ENCODE measurements at places on chromosomes 7 and 10. TPM values are rescaled to one million over a fixed set of nuclear protein-coding genes. Genes with fewer than 3 reads are reported as not detected.

Gene HOXA7
- not detected for total RNA-seq

Gene OSBPL3
- total RNA-seq = 43.0 TPM

Gene DRGX
- total RNA-seq = not detected

Gene FOXI2
- not detected for total RNA-seq

- DNase-seq = no peak
- no peaks in the 10 kb centered on the region for H3K4me1 ChIP-seq
- H3K27me3 ChIP-seq = peaks cover 3% of the 10 kb centered on the region
- no peaks in the 10 kb centered on the region for H3K36me3 ChIP-seq
- no peak overlapping the region for H3K27ac ChIP-seq
- H3K4me3 ChIP-seq = no peak overlapping the region
Measured at GRCh38 chr10:5518143-5518542, 6.6 kb upstream of the CALML3 start.

GRCh38 chr10:117894339-117894738 is 152.4 kb downstream of the RAB11FIP2 start:
- no peak overlapping the region for H3K4me3 ChIP-seq
- peaks cover 3% of the 10 kb centered on the region for H3K27me3 ChIP-seq
- no peak overlapping the region for H3K27ac ChIP-seq
- no peak for DNase-seq

DNA sequence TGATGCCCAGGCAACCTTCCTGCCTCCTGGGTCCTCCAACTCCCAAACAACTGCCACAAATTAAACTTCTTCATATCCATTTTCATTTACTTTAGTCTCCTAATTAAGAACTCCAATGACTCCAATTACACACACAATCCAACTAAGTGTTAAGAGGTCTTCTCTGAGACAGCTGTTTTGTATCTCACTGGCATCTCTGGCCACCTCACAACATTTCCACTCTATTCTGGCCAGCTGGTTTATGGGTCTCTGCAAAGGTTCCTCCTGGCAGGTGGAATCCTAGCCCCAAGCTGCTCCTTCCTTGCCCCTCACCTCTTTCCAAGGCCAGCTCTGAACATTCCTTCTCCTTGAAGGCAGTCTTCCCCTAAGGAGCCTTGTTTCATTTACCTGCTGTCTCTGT is 123.1 kb upstream of the HPS1 start:
- H3K4me1 ChIP-seq = no peaks in the 10 kb centered on the region
- H3K27me3 ChIP-seq = peaks cover 3% of the 10 kb centered on the region
- H3K27ac ChIP-seq = no peak overlapping the region
- H3K4me3 ChIP-seq = no peak overlapping the region
- H3K36me3 ChIP-seq = no peaks in the 10 kb centered on the region

DNA sequence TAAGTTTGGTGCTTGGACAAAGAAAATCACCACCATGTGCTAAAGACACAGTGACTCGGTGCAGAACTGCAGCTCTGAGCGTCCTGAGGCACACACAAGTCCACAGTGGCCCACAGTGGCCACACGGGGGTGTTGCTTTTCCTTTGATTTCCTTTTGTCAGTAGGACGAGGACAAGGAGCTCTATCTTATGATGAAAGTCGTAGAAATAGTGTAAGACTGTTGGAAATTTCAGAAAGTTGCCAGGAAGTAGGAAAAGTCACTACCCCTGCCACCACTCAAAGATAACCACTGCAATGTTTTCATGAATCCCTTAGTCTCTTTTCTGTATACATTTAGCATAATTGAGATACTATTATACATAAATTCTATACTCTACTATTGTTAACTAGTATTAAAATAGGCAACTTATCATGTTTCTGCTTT is 146.0 kb downstream of the TNS3 start:
- no peak for DNase-seq
- H3K36me3 ChIP-seq = no peaks in the 10 kb centered on the region
- no peaks in the 10 kb centered on the region for H3K27me3 ChIP-seq
- H3K4me3 ChIP-seq = no peak overlapping the region
- no peak overlapping the region for H3K27ac ChIP-seq

DNA sequence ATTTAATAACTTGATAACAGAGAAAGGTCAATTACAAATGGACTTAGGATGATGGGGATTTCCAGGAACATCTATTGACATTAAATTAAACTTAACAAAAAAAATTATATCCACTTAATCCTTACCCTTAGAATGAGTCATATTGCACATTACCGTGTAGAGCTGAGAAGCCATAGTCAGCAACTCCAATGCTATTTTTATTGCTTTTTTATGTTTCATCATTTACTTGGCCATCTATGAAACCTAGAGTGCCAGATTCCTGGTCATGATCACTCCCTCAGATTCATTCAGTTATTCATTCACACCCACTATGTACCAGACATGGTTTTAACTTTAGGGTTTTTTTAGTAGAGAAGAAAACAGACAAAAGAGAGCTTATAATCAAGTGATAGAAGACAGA is 1180.4 kb downstream of the CNTNAP2 start:
- DNase-seq = no peak
- H3K4me1 ChIP-seq = no peaks in the 10 kb centered on the region
- H3K4me3 ChIP-seq = no peak overlapping the region
